ENCODE measurements at places on chromosomes 6 and 20.

GRCh38 chr6:5030596-5031136 is 26.8 kb upstream of the RPP40 start:
- peak; percentile 43 for DNase-seq

DNA sequence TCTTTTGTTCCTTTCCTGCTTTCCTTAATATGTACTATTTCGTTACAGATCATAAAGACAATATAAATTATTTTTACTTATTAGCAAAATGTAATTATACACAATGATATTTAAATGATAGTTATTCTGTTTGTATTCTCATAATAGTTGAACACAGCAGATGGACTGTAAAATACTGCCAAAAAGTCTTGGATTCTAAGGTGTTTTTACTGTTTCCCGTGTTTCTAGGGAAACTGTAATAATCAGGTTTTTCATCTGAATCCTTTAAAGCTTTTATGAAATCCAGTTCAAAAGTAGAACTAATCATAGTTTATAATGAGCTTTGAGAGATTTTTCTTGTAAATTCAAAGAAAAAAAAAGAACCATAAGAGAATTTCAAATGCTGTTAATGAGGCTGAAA is 148.4 kb downstream of the GRIK2 start:
- no peak for DNase-seq

GRCh38 chr6:124069230-124069950 is 265.7 kb downstream of the NKAIN2 start:
- DNase-seq: no peak

- no peak for DNase-seq
Observed at GRCh38 chr20:20915844-20916243, 190.3 kb downstream of the LINC00237 start.

- no peak for DNase-seq
Observed at GRCh38 chr6:2783188-2783963, 18.2 kb downstream of the WRNIP1 start.

GRCh38 chr6:34025112-34025807 is 120.6 kb downstream of the GRM4 start:
- DNase-seq: no peak

Data from T-helper 1 cell (primary cell).